ENCODE measurements at places on chromosomes 3 and 15.

DNA sequence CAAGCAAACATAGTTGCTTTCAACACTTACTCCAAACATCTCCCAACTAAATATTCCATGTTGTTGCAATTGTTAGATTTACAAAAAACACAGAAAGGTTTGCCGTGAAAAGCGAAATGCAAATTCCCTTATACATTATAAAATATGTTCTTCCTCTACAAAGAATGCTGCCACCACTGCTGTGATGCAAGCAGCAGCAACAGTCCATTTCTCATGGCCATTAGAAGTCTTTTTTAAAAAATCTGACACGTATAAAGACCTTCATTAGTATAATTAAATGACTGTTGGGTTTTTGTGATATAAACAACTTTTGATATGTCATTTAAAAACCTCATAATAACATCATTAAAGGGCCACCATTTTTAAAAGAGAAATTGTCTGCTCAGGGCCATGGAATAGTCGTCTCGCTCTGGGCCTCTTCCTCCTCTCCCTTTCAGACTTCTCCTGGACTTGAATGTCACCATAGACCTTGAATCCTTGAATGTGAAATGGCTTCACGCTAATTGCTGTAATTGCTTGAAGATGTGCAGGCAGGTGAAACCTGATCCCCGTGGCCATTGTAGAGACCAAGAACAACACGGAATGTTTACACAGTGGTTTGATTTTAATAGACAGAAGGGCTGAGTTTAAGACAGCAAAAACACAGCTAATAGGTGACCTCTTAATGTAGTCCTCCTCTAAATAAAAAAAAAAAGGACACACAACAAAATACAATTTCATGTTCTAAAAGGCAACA is 450.4 kb downstream of the FOXP1 start:
- DNase-seq, result no peak

- DNase-seq, result no peak
These were observed 326.7 kb upstream of the ROPN1 start for GRCh38 chr3:124318656-124319055.

DNA sequence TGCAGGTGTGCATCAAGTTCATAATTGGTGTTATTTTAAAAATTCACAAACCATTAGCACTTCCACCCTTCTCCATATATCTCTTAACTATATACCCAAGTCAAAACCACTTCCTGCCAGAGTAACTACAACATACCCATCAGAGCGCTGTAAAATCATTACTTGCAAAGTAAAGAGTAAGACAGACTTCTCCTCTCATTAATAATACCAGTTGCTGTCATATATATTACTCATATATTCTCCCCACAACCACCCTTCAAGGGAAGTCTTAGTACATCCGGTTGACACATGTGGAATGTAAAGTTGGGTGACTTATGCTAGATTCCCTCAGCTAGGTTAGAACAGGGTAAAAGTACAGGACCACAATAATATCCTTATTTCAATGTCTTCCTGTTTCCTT is 5.6 kb downstream of the TERC start:
- DNase-seq, result no peak

GRCh38 chr3:59212128-59212779 is 162.4 kb upstream of the CFAP20DC start:
- no peak for DNase-seq

GRCh38 chr15:98350276-98350675 is 298.1 kb upstream of the IGF1R start:
- DNase-seq, result no peak

DNA sequence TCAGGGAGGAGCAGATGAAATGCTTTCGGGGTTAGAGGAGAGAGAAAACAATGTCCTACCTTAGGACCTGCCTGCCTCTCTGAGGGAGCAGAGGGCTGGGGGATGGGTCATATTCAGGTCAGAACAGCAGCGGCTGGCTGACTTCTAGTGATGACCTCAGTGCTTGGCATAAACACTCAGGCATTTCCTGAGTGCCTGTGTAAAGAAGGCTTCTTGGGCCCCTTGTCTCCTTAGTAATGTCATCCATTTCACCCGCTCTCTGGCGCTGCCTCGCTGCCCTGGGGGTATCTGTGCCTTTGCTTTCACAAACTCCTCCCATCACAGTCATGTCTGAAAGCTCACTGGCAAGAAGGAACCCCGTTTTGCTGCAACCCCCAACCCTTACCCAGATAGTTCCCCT is 82.9 kb upstream of the GSK3B start:
- no peak for DNase-seq

GRCh38 chr3:146247911-146248310 is 3.0 kb downstream of the PLSCR4 start:
- DNase-seq, result no peak

DNA sequence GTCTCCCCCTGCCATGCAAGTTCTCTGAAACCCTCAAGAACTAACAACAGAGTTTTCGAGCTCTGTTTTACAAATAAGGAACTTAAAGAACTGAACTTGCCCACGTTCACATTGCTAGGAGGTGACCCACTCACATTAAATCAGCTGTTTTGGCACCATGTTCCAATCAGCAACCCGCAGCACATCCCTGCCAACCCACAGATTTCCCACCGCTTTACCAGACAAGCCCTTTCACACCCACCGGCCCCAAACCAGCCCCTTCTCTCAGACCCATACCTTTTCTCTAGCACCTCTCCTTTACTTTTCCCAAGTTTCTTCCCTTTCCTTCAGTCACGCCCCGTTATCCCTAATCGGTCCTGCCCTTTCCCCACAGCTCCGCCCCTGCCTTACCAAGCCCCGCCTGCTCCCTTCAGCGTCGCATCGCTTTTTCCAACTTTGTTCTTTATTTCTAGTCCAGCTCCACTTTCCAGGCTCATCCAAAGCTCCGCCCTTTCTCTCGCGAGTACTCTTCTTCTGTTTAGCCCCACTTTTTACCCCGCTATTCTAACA is 804 bp upstream of the BRPF1 start:
- DNase-seq, result no peak

DNA sequence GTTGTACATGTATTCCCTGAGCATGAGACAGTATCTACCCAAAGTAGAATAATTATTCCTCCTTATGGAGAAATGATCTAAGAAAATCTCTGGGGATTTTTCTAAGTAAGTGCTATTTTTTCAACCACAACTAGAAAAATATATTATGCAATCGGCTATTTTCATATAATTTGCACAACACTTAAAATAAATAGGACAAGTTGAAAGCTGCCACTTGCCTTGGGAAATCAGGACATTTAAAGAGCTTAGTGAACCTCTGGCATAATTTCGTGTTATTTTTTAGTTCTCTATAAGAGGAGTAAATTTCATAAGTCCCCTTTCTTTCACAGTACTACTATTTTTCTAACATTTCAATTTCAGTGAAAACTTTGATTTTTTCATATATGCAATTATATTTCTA is 672.1 kb downstream of the OTOL1 start:
- DNase-seq, result no peak

DNA sequence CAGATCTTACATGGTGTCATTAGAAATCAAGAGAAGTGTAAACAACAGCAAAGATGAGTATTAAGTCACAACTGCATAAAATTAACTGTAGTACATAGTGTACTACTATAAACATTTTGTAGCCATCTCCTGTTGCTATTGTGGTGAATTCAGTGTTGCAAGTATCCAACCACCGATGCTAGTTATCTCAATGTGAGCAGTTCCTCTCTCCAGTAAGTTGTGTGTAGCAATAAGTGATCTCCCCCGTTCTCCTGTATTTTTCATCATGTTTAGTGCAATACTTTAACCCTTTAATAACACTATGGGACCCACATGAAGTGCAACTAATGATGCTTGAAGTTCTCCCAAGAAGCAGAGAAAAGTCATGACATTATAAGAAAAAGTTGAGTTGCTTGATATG is 264.7 kb upstream of the KCNH8 start:
- DNase-seq, result no peak

- no peak for DNase-seq
These were observed 126.1 kb upstream of the ABHD17C start for GRCh38 chr15:80568876-80569605.

GRCh38 chr3:16430717-16431630 is 82.5 kb downstream of the RFTN1 start:
- no peak for DNase-seq

DNA sequence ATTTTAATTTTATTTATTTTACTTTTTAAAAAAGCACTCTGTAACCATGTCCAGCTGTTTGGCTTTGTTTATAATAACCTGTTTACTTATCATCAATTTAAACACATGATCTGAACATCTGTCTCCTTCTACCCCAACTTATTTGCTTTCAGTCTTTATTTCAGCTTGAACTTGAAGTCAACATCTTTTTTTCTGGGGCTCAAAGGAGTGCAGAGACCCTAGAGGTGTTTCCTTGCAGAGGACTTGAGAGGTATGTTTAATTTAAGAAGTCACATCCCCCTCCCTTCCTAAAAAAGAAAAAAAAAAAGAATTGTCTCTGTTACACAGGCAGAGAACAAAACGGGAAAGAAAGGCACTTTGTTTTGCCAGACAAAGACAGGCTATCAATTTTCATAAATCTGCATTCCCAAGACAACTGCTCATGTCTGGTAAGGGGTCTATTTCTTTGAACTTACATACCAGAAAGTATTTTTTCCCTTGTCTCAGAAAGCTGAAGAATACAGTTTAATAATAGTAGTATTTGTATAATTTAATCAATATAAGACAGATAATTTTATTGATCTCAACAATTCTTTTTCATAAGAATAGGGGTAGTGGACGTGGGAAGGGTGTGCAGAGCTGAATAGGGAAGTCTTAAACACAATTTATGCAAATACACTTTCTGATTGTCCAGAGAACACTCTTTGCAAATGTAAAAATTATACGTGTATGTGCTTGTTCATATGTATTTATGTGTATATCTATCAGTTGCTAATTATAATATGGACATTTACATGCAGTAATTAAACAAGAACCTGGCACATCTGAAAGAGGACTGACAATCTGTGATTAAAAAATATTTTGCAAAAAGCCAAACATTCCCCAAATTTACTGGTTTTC is 109.7 kb upstream of the PDZRN3 start:
- no peak for DNase-seq

- no peak for DNase-seq
These were observed 68.7 kb downstream of the GBE1 start for GRCh38 chr3:81692766-81693165.

GRCh38 chr15:63672369-63672768 is 75.2 kb downstream of the FBXL22 start:
- no peak for DNase-seq

DNA sequence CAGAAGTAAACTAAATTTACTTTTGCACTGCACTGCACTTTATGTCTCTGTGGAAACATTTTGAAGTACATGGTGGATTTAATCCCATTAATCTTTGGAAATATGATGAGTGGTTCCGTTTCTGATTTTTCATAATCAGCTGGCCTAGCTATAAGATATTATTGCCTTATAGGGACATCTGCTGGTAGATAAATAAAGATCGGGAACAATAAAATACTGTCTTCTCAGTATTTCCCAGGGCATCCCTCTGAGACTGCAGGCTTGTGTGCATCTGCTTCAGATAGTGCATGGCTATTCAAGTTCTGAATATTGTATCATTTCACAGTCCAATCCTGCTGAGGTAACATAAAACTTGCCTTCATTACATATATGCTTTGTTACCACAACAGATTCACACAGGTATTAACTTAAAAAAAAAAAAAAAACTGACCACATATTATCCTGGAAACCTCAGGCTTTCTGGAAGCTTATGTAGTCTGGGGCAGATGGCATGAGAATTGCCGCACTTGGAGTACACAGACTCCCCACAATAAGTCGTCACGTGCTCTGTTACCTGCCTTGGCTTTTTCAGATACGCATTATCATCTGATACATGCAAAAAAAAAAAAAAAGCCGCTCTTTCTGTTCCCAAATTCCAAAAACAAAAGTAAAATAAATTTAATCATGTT is 330.8 kb upstream of the AGTR1 start:
- no peak for DNase-seq

GRCh38 chr3:141793476-141794260 is 30.5 kb downstream of the GRK7 start:
- no peak for DNase-seq

DNA sequence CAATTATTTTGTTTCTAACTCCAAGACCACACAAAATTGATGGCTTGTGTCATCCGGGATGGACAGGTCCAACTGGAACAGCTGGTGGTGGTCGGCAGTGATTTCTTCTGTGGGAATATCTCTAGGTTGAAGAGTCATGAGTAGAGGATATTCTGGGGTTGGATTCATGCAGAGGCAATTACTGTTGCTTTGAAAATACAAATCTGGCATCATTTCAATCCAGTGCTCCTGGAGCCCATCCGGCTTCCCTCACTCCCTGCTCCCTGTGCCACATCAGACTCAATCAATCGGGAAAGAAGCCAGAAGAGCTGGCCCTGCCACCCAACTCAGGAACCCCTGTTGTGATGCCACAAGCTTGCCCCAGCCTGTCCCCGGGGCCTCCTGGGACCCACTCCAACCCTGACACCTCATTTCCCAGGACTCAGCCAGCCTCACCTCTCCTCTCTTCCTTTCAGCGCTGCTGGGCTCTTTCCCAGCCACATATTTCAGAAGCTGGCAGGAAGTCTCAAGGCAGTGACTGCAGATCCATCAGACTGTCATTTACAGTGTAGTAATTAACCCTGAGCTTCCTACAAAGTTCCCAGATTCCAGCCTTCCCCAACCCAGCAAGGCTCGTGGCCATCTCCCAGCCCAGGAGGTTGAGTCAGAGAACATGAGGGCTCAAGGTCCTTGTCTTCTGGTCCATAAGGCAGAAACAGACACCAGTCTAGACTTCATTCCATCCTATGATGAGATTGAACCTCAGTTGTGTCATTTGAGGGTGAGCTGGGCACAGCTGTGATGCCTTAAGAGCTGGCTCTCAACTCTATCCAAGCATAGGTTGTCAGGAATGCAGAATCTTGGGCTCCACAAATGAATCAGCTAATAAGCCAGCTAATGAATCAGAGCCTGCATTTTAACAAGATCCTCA is 114.0 kb downstream of the FAM174B start:
- no peak for DNase-seq

GRCh38 chr3:131535596-131535995 is 32.8 kb upstream of the MRPL3 start:
- no peak for DNase-seq

GRCh38 chr15:36130641-36131310 is 448.6 kb upstream of the CDIN1 start:
- DNase-seq, result no peak

GRCh38 chr15:60672400-60672799 is 193.5 kb upstream of the ICE2 start:
- no peak for DNase-seq

- DNase-seq, result no peak
These were observed 4.0 kb downstream of the GCSAM start for GRCh38 chr3:112128843-112129727.

DNA sequence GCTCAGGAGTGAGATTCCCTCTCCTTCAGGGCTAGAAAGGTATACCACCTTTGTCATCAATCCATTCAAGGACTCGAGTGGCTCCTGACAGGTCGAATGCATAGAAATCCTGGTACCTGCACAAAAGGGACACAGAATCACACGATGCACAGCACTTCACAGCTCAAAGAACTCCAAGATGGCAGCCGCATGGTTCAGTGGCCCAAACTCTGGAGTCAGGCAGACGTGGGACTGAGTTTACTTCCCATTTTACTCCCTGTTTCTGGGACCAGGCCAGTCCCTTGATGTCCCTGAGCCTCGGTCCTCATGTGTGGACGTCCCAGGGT is 536 bp downstream of the WDR73 start:
- DNase-seq, result no peak

- DNase-seq, result no peak
These were observed 182.5 kb downstream of the VGLL4 start for GRCh38 chr3:11461226-11461625.

Measured in stimulated activated CD8-positive, alpha-beta memory T cell treated with anti-CD3 and anti-CD28 coated beads, Interleukin-7, amount 100 ng/mL, for 24 hours (primary cell).